ENCODE measurements at places on chromosomes 4 and X.

DNA sequence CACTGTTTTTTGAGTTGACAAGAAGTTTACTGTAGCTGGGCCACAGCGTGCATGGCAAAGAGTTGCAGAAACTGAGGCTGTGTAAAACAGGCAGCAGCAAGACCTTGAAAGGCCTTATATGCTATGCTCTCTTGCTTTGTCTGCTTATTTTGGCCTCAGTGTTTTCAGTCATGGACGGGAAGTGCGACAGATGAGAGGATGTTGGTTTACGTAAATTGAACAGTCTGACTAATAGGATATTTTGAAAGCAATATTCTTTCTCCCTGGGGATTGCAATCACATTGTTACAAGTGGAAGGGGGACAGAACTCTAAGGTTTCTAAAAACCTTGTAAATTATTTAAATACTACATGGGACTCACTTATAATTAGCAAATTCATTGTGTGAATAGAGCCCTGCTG lies 32.2 kb upstream of the MAGEA10 start:
- DNase-seq = no peak

- no peak for DNase-seq
These were observed 710.6 kb upstream of the DIAPH2 start for GRCh38 chrX:95974096-95974470.

- DNase-seq = no peak
These were observed 765 bp upstream of the SULT1E1 start for GRCh38 chr4:69860521-69861298.

- no peak for DNase-seq
These were observed 23.8 kb downstream of the CXCL1 start for GRCh38 chr4:73892966-73893365.

GRCh38 chrX:31093639-31093975 lies 21.8 kb upstream of the FTHL17 start:
- DNase-seq = no peak

DNA sequence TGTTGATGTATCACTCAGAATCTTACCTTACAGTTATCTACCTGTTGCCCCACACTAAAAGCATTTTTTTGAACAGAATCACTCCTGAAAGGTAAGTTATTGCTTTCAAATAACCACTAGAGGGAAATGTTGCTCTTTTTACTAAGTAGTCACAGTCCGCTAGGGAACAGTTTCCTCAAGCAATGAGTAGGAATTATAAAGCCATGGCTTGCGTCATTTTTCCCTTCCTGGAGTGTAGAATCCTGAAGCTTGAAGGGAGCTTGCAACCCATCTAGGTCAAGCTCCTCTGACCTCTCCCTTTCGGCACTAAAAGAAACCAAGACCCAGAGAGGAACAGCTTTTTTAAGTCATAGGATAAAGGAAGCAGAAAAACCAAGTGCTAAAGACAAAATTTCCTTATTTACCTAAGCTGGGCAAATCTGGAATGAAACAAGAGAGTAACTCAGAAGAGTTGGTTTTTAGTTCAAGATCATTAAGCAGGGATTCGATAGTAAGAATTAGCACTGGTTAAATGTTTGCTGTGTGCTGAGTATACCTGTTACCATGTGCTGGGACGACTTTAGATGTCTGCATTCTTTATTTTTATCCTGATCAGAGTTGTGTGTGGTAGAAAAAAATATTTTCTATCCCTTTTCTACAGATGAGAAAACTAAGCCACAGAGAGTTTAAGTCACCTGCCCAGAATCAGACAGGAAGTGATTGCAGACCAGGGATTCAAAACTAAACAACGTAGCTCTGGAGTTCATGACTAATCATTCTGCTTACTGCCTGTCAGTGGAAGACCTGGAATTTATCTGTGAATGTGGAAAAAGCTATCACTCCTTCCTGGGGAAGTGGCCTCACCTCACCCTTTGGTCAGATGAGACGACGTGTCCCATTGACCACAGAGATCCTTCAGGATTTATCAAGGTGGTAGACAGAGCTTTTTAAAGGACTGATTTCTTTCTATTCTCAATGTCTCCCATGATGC lies 631.5 kb downstream of the RAB28 start:
- no peak for DNase-seq

DNA sequence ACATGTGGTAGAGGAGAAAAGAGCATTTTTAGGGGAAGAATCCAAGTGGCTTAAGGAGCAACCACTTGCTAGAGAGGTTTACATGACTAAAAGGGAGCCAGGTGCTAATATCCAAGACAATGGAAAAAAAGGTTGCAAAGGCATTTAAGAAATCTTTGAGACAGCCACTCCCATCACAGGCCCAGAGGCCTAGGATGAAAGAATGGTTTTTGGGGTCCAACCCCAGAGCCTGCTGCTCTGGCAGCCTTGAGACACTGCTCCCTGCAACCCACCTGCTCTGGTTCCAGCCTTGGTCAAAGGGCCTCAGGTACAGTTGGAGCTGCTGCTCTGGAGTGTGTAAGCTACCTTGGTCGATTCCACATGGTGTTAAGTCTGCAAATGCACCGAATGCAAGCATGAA lies 84.1 kb upstream of the FREM3 start:
- DNase-seq = no peak

All from T-helper 2 cell (primary cell).